Natural killer cell (primary cell): ENCODE measurements at places on chromosomes 2 and 18.

DNA sequence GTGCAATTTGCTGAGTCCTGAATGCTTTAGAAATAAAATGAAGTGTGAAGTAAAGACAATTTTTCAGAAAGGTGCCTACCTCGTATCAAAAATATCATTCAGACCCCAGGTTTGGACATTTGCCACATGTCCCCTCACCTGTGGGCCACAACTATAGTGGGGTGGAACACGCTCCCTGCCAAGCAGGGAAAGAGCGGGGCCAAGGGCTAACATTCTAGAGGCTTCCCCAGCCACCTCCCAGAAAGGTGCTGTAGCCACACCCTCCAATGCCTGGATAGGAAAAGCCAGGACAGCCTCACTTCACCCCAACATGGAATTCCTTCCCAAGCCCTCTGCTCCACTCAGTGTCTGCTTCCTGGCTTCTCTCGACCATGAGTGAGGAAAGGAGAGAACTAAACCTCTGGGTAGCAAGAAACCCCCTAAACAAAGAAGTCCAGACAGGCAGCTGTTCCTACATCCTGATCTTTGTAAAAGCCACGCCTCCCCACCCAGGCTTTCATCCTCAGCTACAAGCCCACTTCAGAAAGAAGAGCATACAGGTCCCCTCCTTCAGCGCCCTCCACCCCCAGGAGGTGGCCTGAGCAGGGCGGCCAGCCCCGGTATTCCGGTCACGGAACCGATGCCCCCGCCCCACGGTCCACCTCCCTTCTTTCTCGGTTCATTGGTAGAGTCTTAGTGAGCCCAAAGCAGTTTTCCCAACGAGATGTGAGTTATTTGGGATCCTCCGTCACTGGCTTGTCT, 2.1 kb downstream of the COL6A3 start:
- no peaks in the 10 kb centered on the region for H3K27me3 ChIP-seq
- H3K4me3 ChIP-seq, result no peak overlapping the region
- no peaks in the 10 kb centered on the region for H3K4me1 ChIP-seq
- H3K36me3 ChIP-seq, result no peaks in the 10 kb centered on the region
- DNase-seq, result no peak

DNA sequence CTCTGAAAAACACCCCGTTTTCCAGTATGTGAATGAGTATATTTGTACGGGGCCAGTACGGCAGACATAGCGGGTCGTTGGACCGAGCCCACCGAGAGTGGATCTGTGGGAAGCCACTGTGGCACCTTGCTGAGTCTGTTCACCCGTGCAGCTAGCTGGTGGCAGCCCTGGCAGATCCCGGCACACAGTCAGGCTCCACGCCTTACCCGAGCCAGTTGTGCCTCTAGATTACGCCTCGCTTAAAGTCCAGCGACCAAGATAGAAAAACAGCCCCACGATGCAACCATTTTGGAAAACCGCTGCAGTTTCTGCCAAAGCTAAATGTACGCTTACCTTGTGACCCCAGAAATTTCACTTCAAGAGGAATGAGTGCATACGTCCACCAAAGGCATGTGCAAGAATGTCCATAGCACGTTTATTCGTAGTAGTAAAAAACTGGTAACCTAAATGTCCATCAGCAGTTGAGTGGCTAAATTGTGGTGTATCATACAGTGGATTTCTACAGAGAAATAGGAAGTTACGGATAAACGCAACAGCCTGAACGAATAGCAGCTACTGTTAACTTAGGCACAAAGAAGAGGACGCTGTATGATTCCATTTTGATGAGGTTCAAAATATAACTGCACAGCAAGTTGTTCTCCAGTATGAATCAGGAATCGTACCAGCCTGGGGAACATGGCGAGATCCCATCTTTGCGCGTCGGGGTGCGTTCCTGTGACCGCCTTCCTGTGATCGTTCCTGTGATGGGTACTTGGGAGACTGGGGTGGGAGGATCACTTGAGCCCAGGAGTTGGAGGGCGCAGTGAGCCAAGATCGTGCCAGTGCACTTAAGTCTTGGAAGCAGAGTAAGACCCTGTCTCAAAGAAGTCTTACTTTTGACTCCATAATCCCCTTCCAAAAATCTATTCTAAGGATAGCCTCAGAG, 688 bp upstream of the WDR33 start:
- H3K4me1 ChIP-seq, result peaks cover 15% of the 10 kb centered on the region
- peak overlapping the region; percentile 82 for H3K4me3 ChIP-seq
- H3K36me3 ChIP-seq, result no peaks in the 10 kb centered on the region
- peak overlapping the region; percentile 92 for H3K27ac ChIP-seq
- DNase-seq, result no peak

GRCh38 chr2:9360701-9361100, 62.6 kb downstream of the ITGB1BP1 start:
- no peaks in the 10 kb centered on the region for H3K36me3 ChIP-seq
- no peaks in the 10 kb centered on the region for H3K27me3 ChIP-seq
- no peak for DNase-seq
- no peak overlapping the region for H3K4me3 ChIP-seq
- H3K27ac ChIP-seq, result no peak overlapping the region

- H3K27ac ChIP-seq, result no peak overlapping the region
- no peaks in the 10 kb centered on the region for H3K36me3 ChIP-seq
- H3K4me1 ChIP-seq, result no peaks in the 10 kb centered on the region
- no peak for DNase-seq
Observed at GRCh38 chr2:2640371-2640770, 309.3 kb upstream of the MYT1L start.

DNA sequence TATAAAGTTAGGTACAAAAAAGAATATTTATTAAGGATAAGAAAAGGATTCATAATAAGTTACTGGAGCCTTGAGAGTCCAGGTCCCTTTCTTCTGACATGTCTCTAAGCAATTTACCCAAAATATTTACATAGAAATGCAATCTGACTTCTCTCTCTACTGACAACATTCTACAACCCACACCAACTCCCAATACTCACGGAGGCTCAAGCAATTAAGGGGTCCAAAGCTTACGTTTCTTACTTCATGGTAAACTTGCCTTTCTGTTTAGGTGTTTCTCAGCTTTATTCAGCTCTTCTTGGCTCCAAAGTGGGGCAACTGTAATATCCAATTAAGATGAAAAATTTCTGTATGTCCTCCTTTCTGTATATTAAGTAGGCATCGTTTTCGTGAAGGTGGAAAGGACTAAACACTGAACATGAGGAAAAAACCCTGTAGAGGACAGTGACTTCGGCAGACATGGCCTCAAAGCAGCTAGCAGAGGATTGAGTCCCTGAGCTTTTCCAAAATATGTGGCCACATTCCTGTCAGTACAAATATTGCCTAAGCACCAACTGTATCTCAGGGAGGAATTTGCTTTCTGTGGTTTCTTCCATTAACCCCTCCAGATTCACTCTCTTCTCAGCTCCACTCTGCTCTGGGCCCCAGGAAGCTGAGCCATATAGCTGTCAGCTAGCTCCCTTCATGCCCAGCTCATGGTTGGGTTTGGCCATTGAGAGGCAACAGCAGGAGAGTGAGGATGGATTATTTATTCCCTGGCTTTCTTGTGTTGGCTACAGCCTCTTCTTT, 67.9 kb upstream of the GLS start:
- H3K27me3 ChIP-seq, result no peaks in the 10 kb centered on the region
- H3K4me3 ChIP-seq, result no peak overlapping the region
- H3K36me3 ChIP-seq, result no peaks in the 10 kb centered on the region
- no peak overlapping the region for H3K27ac ChIP-seq
- H3K4me1 ChIP-seq, result peaks cover 5% of the 10 kb centered on the region

GRCh38 chr2:96775160-96775559, 14.5 kb downstream of the CNNM4 start:
- H3K36me3 ChIP-seq, result no peaks in the 10 kb centered on the region
- H3K4me1 ChIP-seq, result peaks cover 23% of the 10 kb centered on the region
- H3K27ac ChIP-seq, result peak overlapping the region; percentile 18
- no peak for DNase-seq

GRCh38 chr2:130831356-130831755, 5.4 kb upstream of the ARHGEF4 start:
- no peaks in the 10 kb centered on the region for H3K36me3 ChIP-seq
- no peak overlapping the region for H3K27ac ChIP-seq
- no peak overlapping the region for H3K4me3 ChIP-seq
- H3K27me3 ChIP-seq, result peaks cover under 1% of the 10 kb centered on the region
